ENCODE measurements at places on chromosomes 16 and 17.

GRCh38 chr16:7057458-7057857 is 275.2 kb upstream of the RBFOX1 start:
- no peak for DNase-seq

DNA sequence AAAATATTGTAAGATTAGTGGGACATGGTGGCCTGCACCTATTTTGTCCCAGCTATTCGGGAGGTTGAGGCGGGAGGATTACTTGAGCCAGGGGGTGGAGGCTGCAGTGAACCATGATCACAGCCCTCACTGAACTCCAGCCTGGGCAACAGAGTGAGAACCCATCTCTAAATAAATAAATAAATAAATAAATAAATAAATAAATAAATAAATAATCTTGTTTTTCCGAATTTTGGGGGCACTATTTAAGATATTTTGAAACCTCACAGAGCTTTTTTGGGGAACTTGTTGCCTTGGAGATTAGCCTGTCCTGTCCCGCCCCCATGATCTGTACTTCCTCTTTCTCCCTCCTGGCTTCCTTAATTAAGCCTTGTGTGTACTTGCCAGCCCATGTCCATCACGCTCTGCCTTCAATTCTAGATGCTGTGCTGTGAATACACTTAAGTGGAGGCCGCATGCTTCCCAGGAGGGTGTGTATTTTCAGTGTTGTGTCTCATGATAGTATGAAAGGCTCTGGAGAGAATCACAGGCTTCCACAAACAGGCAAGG is 4.4 kb downstream of the LGALS9 start:
- DNase-seq: no peak

- DNase-seq: no peak
Observed at GRCh38 chr16:80046848-80047247, 446.3 kb upstream of the MAF start.

DNA sequence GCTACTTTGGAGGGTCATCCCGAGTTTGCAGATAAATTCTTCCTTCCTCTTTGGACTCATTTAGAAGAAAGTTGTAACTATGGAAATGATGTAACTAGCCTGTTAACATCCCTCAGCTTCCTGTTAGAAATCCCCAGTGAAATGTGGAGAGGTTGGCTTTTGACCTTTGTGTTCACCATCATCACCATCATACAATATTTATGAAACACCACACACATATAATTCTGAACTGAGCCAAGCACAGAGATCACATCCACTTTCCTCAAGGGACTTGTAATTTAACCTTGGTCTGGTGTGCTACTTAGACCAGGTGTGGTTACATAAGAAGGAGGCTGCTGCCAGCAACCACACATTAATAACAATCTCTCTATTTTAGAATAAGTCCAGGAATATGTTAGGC is 2.5 kb downstream of the CAPNS2 start:
- no peak for DNase-seq

DNA sequence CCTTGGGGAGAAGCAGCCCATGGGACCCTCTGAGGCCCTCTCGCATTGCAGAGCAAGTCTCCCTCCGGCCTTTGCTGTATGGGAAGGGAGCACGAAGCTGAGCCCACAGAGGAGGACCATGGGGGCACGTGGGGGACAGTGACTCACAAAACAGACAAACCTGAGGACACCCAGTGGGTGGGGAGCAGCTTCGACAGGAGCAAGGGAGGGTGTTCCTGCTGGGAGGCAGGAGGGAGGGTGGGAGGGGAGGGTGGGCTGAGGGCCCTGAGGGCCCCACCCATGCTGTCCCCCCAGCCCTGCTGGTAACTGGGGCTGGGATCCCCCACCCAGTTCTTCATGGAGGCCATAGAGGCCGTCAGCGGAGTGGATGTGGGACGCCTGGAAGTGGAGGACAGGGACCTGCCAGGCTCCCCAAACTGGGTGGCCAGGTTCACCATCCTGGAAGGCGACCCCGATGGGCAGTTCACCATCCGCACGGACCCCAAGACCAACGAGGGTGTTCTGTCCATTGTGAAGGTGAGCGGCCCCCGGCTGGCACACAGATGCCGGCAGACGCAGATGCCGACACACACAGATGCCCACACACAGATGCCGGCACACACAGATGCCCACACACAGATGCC is 12.5 kb downstream of the SLC22A31 start:
- DNase-seq: no peak

GRCh38 chr17:45332989-45333701 is 16.3 kb upstream of the MAP3K14 start:
- no peak for DNase-seq

GRCh38 chr17:17748179-17748578 is 66.9 kb downstream of the RAI1 start:
- DNase-seq: no peak

DNA sequence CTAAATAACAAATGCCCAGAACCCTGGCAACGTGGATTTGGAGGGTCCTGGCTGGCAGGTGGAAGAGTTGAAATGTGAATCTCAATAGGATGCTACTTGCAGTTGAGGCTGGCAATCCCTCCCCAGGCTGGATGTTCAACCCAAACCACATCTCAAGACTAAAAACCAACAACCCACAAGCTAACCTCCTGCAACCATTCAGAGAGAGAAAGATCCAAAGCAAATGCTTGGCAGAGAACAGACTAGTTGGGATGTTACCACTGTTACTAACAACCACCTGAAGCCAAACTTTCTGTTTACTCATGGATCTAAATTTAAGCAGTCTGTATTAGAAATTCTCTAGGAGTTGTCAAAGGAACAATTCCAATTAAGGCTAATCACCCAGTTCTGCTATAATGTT is 27.9 kb downstream of the SMG6 start:
- DNase-seq: no peak

DNA sequence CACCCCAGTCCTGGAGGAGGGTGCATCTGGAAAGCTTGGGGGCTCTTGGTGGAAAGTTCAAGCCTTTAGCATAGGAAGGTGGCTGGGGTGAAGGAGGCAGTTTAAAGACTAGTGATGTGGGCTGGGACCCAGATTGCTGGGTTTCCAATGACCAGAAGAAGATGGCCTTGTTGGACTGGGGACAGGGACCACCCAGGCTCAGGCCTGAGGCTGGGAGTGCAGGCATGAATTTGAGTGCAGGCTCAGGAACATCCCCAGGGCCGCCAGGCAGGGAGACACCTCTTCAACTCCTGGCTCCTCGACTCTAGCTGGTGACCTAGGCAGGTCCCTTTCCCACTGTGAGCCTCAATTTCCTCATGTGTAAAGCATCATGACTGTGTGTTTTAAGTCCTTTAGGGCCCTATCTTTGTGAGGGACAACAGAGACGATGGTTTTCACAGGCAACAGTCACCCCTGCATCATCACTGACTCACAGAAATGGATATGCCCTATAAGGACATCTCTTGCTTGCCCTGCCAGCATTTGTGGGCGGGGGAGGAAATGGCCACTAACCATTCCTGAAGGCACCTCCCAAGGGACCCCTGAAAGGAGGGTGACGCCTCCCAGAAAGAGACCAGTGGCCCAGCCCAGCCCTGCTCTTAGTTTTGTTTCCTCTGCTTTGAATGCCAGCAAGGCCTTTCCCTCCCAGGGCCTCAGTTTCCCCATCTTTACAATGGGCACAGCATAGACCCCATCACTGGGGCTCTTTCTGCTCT is 11.1 kb downstream of the NLRC5 start:
- DNase-seq: peak; percentile 54

DNA sequence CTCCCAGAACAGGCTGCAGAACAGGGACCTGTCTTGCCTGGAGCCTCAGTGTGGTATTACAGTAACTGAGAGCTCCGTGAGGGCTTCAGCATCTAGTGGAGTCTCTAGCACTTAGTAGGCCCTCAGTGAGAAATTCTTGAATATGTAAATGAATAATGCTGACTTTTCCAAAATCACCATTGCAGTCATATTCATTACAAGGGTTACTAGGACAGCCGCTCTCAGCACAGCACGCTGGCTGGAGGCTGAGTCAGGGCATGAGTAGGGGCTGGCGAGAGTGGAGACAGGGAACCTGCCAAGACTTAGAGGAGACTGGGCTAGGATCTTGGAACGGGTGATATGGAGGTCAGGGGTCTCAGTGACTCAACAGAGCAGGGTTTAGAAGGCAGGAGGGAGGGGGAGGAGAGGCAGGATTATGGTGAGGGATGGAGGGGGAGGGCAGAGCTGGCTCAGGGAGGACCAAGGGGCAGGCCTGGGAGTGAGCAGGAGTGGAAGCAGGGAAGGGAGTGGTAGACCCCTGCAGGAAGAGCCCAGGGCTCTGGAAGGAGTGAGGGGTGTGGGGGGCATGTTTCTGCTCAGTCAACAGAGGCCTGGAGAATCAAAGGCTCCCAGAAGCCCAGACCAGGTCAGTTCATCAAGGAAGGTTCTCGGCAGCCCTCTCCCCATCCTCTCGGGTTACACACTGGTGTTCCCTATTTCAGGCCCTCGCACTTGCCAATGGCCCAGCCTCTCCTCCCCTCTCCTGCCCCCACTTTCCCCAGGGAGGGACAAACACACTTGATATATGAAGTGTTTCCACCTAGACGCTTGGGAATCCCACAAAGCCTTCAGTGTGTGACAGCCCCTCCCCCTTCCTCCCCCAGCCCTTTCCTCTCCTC is 42.3 kb downstream of the FZD2 start:
- no peak for DNase-seq

- DNase-seq: no peak
Observed at GRCh38 chr16:24819462-24820040, 26.2 kb upstream of the SLC5A11 start.

- no peak for DNase-seq
Observed at GRCh38 chr17:19258371-19258770, 21.2 kb downstream of the EPN2 start.

- DNase-seq: no peak
Observed at GRCh38 chr16:84832488-84833143, 12.8 kb downstream of the CRISPLD2 start.

- no peak for DNase-seq
Observed at GRCh38 chr17:72982680-72983079, 109.8 kb downstream of the SLC39A11 start.

DNA sequence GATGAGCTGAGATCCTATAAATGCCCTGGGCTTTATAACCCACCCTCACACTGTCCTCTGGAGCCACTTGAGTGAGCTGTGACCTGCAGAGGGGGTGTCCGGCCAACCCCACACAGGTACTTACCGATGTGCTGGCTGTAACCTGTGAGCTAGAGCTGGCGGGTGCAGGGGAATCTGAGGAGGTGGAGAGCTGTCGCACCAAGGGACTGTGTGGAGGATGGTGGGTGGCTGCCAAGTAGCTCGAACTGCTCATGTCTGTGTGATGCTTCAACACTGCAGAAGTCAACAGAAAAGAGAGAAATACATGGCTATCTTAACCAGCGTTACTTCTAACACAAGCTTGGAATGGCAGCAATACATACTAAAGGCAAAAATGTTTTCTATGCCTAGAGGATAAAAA is 39.4 kb downstream of the STH start:
- no peak for DNase-seq

DNA sequence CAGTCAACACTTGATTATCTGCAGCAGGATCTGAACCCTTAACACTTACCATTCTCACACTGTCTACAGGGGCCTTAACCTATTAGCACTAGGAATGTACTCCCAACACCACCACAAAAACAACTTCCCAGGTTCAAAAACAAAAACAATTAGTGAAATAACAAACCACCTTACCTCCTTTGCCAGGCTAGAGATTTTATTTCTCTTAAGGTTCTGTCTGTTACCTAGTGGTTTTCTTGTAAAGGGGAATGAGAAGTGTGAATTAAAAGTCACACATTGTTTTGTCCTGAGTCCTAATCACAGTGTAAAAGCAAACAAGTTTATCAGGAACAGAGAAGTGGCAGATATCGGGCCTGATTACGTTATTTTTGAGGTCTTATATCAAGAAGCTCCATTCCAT is 9.7 kb downstream of the SMARCE1 start:
- DNase-seq: no peak

- DNase-seq: peak; percentile 78
Observed at GRCh38 chr17:38702166-38702915, 2.7 kb upstream of the MLLT6 start.

- DNase-seq: no peak
Observed at GRCh38 chr16:57156351-57156703, 29.5 kb downstream of the PSME3IP1 start.

- DNase-seq: no peak
Observed at GRCh38 chr16:28835864-28836760, 10.0 kb downstream of the TUFM start.

All from activated naive CD4-positive, alpha-beta T cell treated with anti-CD3 and anti-CD28 coated beads, Interleukin-2, amount 50 U/mL, for 16 hours (primary cell).